Heart left ventricle (tissue), 16 donors: ENCODE measurements at places on chromosomes 1 and 21. TPM values are rescaled to one million over a fixed set of nuclear protein-coding genes. Genes with fewer than 3 reads are reported as not detected.

DNA sequence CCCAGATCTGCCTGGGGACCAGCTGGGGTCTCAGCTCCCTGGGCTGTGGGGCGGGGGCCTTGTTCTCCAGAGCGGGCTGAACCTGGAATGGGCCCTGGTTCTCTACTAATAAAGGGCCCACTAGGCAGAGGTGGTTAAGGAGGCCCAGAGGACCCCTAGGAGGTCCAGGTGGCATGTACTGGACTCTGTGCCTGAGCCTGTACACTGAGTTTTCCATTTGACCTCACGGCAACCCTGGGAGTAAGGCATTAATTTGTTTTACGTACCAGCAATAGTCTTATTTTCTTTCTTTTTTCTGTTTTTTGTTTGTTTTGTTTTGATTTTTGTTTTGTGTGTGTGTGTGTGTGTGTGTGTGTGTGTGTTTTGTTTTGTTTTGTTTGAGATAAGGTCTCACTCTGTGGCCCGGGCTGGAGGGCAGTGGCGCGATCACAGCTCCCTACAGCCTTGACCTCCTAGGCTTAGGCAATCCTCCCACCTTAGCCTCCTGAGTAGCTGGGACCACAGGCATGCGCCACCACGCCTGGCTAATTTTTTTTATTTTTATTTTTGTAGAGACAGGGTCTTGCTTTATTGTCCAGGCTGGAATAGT is 19.6 kb upstream of the FAM131C start:
- H3K27ac ChIP-seq, result no peak overlapping the region
- no peaks in the 10 kb centered on the region for H3K36me3 ChIP-seq
- H3K4me1 ChIP-seq, result peaks cover 13% of the 10 kb centered on the region
- H3K4me3 ChIP-seq, result no peak overlapping the region

- H3K27me3 ChIP-seq, result no peaks in the 10 kb centered on the region
- no peaks in the 10 kb centered on the region for H3K4me1 ChIP-seq
- no peak overlapping the region for H3K27ac ChIP-seq
- no peaks in the 10 kb centered on the region for H3K36me3 ChIP-seq
- H3K4me3 ChIP-seq, result no peak overlapping the region
- DNase-seq, result peak; percentile 44
These were observed 17.9 kb downstream of the KRTAP10-1 start for GRCh38 chr21:44521928-44522752.

GRCh38 chr1:9112961-9113880 is 15.7 kb downstream of the GPR157 start:
- no peaks in the 10 kb centered on the region for H3K27me3 ChIP-seq
- DNase-seq, result no peak
- H3K4me1 ChIP-seq, result no peaks in the 10 kb centered on the region
- no peaks in the 10 kb centered on the region for H3K36me3 ChIP-seq
- no peak overlapping the region for H3K27ac ChIP-seq
- no peak overlapping the region for H3K4me3 ChIP-seq

GRCh38 chr21:23585419-23585818 is 2021.9 kb downstream of the MRPL39 start:
- H3K27me3 ChIP-seq, result no peaks in the 10 kb centered on the region
- no peak overlapping the region for H3K27ac ChIP-seq
- H3K4me1 ChIP-seq, result no peaks in the 10 kb centered on the region
- no peak overlapping the region for H3K4me3 ChIP-seq
- no peaks in the 10 kb centered on the region for H3K36me3 ChIP-seq

- H3K4me1 ChIP-seq, result no peaks in the 10 kb centered on the region
- no peaks in the 10 kb centered on the region for H3K36me3 ChIP-seq
- H3K27me3 ChIP-seq, result no peaks in the 10 kb centered on the region
- H3K4me3 ChIP-seq, result no peak overlapping the region
- DNase-seq, result no peak
These were observed 196.2 kb upstream of the USP25 start for GRCh38 chr21:15533618-15534017.

The ALX3 gene
- total RNA-seq, result not detected

The TRPM2 gene
- total RNA-seq, result 3.8 TPM

The LCE4A gene
- total RNA-seq, result not detected

GRCh38 chr1:224541072-224541790 is 74.9 kb upstream of the CNIH3 start:
- no peak overlapping the region for H3K4me3 ChIP-seq
- H3K36me3 ChIP-seq, result no peaks in the 10 kb centered on the region
- H3K4me1 ChIP-seq, result peaks cover 35% of the 10 kb centered on the region
- no peak overlapping the region for H3K27ac ChIP-seq

The TNFRSF4 gene
- total RNA-seq, result 1.1 TPM
